ENCODE measurements at places on chromosomes 16 and 17.

DNA sequence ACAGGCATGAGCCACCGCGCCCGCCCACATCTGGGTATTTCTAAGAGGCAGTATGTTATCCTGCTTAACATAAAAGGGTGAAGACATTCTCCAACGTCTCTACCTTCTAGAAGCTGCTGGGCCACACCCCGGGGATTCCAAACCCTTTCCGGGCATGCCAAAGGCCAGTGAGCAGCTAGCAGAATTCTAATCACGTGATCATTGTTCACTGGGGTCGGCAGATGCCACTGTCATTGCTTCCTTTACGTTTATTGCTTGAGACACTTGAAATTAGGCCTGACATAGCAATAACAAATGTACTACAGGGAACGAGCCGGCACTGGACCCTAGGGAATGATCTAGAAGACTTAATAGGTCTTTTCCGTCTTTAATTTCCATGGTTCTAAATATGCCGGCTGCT is 141.2 kb upstream of the ZFHX3 start:
- DNase-seq = no peak

- no peak for DNase-seq
These were observed 14.8 kb upstream of the WFDC1 start for GRCh38 chr16:84279881-84280280.

DNA sequence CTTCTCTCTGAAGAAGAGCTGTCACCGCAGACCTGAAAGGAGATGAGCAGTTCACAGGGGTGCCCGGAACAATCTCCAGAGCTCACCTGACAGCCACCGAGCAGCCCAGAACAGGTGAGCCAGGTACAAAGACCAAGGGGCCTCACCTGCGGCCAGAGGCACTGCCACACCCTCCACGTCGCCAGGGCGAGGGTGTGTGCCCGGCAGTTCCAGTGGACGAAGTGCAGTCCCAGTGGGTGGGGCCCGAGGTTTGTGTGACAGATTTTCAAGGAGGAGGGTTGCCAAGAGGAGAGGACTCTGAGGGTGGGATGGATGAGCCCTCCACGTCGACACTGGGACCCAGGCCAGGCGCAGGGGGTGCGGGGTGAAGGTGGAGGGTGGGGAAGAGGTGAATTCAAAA is 61.7 kb downstream of the SMPD3 start:
- DNase-seq = no peak

DNA sequence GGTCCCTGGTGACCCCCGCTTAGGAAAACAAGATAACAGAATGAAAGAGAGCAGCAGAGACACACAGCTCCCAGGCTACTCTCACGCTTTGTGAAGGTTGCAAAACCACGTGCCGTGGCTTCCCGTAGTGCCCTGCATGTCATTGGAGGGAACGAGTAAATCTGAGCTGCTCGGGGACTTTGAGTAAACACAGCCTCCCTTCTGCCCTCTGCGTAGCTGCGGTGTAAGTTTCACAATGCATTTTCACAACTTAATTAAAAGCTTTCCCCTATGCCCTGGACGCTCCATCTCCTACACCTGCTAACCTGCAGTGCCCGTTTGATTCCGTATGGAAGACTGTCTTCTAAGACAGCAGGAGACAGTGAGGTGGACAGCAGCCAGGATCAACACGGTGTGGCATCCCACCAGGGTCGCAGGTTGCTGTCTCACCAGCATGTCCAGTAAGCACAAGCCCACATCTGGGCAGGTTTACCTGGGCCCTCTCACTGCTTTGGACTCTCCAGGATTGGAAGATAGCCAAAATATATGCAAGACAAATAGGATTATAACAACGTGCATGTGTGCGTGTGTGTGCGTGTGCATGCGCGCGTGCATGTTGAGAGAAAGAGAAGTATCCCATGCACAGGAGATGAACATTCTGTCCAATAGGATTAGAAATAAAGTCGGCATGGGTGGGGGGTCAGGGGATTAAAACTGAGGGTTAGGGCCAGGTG is 116.4 kb upstream of the RCVRN start:
- no peak for DNase-seq

DNA sequence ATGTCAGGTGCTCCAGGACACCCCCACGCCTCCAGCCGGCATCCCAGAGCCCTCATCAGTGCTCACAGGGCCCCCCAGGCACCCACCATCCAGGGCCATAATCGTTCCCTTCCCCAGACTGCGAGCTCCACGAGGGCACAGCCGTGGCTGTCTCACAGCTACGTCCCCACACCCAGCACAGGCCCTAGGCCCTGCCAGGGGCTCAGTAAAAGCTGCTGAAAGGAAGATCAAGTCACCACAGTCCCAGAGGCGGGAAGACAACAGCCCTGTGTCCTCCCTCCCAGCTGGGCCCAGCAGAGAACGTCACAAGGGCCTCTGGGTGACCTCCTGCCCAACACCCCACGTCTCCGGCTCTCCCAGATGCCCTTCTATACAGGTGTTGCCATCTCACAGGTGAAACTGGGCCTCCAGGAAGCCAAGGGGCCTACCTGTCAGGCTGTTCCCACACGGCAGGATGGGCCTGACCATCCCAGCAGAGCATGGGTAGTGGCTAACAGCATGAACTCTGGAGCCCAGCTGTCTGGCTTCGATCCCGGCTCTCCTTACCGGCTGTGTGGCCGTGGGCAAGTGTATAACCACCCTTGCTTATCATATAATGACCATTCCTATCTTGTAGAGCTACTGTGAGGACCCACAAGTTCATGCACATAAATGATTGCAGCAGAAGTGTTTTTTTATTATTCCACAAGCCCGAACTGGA is 17.9 kb downstream of the ARL2BP start:
- DNase-seq = no peak

- DNase-seq = no peak
These were observed 17.3 kb upstream of the ENDOV start for GRCh38 chr17:80397686-80398085.

DNA sequence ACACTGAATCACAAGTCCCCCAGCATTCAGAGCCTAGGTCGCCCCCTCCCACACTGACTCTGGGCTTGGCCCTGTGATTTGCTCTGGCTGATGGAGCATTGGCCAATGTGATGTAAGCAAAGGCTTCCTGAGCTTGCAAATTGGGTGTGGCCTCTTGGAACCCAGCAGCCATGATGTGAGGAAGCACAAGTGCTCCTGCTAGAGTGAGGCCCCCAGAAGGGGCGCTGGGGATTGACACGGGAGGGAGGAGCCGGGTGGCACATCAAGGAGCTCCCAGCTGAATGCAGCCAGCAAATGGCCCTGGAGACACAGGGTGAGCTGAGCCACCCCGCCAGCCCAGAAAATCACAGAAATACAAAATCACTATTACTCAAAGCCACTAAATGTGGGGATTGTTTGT is 308.5 kb downstream of the C16orf95 start:
- no peak for DNase-seq

DNA sequence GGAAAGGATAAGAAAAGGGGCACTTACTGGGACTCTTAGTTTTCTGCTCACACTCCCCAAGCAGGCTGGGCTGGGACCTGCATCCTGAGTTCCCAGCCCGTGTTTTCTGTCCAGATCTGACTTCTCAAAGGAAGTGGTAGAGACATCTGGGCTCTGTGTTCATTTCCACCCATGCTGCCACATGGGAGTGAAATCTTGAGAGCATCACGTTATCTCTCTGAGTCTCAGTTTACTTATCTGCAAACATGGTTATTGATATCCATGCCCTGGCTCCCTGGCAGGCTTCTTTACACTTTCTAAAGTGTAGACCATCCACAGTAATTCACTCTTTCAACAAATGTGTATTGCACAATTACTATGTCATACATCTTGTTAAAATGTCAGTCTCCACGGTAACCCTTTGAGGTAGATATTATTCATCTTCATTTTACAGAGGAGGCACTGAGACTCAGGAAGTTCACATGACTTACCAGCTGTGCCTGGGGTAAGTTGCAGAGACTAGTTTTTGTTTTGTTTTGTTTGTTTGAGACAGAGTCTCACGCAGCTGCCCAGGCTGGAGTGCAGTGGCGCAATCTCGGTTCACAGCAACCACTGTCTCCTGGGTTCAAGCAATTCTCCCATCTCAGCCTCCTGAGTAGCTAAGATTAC is 3.4 kb downstream of the ZNF688 start:
- no peak for DNase-seq

- DNase-seq = no peak
These were observed 1.3 kb downstream of the MAZ start for GRCh38 chr16:29807426-29808218.
